ENCODE measurements at places on chromosomes 2 and 18. TPM values are rescaled to one million over a fixed set of nuclear protein-coding genes. Genes with fewer than 3 reads are reported as not detected.

EMILIN1 gene
- 1.9 TPM for total RNA-seq

DNA sequence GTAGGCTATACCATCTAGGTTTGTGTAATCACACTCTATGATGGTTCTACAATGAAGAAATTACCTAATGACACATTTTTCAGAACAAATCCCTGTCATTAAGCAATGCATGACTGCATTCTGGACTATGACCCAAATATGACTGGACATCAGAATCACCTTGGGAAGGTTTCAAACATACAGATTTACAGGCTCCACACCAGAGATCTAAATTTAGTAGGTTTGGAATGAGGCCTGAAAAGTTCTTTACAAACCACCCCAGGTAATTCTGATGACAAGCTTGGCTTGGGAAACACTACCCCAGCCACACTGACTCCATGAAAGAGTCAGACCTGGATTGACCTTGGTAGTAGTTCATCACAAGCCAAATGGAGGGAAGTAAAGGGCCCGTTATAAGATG, 52.2 kb upstream of the NFE2L2 start:
- no peak for ATAC-seq

IL37 gene
- total RNA-seq = not detected

GRCh38 chr2:113075030-113075429, 7.3 kb downstream of the IL1F10 start:
- no peak for ATAC-seq

GRCh38 chr18:26407736-26408601, 140.4 kb downstream of the KCTD1 start:
- no peak for ATAC-seq

DNA sequence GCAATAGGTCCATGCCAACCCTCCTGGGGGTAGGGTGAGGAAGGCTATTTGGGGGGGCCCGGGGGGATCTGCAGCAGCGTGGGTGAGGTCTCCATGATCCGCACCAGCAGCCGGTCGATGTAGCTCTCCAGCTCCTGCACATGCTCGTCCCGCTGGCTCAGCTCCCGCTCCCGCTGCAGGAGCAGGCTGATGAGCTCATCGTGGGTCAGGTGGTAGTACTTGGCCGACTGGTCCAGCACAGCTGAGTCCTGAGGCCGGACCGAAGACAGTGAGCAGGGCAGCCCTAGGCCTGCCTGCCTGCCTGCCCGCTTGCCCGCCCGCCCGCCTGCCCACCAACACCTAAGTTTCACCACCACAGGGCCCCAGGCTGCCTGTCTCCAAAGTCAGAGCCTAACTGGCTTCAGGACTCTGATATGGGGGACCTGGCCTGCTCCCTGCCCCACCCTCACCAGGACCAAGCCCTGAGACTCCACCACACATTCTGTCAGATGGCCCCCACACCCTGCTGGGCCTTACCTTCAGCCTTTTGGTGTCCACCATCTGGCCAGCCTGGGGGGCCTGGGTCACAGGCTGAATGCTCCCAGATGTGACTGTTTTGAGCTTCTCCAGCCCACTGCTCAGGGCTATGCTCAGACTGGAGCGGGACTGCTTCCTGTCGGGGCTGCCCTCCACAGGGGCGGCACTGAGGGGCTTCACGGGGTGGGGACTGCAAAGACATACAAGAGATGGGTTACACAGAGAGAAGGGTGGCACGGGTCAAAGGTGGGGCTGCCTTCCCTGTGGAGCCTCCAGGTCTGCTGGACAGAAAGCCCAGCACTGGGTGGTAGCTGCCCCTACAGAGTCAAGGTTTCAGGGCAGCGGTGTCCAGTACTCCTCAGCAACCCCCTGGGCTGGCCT, 4.2 kb upstream of the SFXN5 start:
- ATAC-seq = peak; percentile 27

DNA sequence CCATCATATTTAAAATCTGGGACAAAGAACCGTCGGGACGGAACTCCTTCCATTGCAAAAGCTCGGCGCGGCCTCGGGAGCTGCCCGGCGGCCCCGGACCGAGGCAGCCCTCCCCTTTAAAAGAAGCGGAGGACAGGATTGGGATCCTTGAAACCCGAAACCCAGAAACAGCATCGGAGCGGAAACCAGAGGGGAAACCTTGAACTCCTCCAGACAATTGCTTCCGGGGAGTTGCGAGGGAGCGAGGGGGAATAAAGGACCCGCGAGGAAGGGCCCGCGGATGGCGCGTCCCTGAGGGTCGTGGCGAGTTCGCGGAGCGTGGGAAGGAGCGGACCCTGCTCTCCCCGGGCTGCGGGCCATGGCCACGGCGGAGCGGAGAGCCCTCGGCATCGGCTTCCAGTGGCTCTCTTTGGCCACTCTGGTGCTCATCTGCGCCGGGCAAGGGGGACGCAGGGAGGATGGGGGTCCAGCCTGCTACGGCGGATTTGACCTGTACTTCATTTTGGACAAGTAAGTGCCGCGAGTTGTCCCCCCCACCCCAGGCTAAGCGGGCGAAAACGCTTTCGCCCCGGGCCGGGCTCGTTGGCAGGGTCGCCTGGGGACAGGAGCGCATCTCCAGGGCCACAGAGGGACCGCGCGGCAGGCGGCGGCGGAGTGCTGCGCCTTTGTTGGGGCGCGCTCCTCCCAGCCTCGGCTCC, at the start of gene ANTXR1:
ANTXR1 (plus strand) TSS at position 38 of the 698 bp plus-strand sequence; CDS start at position 359, 321 bp downstream.
- ATAC-seq = peak; percentile 88

DNA sequence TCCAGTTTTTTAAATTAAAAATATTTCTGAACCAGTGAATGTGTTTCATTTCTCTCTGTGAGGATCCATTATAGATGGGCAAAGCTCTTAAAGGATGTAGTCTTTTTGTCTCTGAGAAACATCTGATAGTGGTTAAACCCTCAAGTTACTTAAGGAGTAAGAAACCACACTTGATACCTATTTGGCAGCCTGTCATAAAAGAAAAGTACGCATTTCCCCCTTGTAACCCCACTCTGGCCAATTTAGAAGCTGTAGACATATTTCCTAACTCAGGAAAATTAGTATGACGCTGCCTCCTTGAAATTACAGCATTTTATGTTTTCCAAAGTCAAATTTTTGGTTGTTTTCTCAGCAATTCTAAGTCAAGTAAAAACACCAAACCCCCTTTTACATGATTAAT, 2.0 kb downstream of the STAT4 start:
- ATAC-seq = no peak

- no peak for ATAC-seq
Observed at GRCh38 chr2:32061430-32061829, 1.9 kb upstream of the SPAST start.

DNA sequence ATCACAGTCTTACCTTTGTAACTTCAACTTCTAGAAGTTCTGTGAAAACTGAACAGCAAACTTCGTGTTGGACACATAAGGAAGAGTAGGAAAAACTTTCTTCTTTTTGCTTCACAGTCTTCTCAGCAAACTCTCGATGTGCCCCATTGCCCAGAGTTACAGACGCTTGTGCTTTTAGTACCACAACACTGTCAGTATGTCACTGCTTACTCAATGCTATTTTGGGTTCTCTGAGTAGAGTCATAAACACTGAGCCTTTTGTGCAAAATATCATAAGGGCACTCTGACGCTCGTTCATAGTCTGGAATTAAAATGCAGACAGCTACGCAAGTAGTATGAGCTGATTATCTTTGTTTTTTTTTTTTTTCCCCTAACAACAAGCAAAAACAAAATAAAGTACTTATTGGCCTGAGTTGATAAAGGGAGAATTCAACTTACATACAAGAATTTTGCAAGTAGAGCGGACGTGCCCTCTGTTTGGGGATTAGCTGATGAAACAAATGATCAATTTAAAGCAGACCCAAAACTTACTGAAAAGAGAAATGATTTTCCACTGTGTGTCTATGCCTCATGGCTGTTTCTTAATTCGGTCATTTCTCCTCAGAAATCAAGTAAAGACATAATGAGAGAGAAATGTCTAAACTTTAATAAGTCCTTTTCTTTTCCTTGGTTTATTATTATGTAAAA, at the start of gene CDH19:
CDH19 (minus strand) TSS at position 150 of the 687 bp plus-strand sequence. CDS start 31,886 bp downstream, outside the sequence.
- ATAC-seq = no peak

DNA sequence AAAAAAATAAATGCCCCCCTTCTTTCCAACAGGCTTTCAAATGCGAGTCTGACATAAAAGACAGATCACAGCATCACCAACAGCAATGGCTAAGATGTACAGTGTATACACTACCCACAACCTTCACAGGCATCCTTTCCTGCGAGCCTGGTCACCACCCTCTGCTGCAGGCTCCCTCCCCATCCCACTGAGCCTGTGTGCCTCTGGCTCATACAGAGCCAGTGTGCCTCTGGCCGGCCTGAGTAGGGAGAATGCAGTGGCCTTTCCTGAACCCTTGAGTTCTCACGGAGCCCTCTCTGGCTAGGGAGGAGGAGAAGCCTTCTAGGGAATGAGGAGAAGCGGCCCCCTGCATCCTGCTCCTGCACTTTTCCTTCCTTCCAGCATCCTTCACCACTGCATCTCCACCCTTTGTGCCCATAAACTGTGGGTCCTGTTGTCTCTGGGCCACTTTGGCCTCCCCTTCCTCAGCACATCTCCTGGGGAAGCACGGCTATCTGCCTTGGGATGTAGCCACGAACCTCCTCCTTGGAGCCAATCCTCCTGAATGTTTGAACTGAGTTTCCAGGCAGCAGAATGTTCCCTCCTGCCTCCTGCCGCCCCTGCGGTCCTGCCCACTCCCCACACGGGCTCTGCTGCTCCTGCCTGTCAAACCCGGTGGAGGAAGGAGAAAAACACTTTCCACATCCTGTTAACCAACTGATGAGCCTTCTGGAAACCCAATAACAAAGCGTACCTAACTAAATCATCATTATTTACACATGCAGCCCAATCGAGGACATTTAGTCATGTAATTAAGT, 22.5 kb downstream of the GYPC start:
- no peak for ATAC-seq

DNA sequence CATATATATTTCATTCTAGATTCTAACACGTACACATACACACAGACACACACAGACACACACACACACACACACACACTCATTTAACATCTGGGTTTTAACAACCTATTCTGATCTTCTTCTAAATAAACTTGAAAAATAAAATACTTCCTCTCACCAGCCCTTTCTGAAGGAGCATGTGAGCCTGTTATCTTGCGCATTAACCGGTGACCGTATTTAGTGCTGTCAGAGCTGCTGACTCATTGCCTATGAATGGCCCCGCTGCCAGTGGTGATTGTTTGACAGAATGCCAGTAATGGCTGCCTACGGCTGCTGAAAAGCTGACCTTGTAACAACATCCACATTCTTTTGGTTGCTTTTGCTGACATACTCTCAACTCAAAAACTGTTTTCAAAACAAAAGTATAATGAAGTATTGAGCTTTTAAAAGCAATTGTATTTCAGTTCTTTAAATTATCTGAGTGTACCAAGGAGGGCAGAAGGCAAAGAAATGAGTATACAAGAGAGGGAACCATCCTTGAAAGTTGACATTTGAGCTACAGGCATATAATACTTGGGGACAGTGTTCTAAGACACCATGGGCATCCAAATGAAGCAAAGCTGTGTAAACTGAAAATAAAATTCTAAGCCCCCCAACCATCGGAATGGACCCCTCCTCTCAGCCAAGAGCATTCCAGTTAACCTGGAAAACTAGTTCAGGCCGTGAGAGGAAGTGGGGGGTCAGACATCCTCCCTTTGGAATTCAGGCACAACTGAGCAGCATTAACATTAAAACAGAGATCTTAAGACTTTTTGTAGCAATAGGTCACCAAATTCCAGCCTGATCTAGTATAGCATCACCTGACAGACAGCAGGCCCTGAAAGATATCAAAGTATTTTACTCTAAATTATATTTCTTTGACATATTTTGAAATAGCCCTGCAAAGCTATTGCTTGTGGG, 50.2 kb upstream of the DTNA start:
- peak; percentile 96 for ATAC-seq

GRCh38 chr2:172089005-172089504, 3.7 kb downstream of the DLX1 start:
- no peak for ATAC-seq

SERPINB4 gene
- 0.99 TPM for total RNA-seq

DNA sequence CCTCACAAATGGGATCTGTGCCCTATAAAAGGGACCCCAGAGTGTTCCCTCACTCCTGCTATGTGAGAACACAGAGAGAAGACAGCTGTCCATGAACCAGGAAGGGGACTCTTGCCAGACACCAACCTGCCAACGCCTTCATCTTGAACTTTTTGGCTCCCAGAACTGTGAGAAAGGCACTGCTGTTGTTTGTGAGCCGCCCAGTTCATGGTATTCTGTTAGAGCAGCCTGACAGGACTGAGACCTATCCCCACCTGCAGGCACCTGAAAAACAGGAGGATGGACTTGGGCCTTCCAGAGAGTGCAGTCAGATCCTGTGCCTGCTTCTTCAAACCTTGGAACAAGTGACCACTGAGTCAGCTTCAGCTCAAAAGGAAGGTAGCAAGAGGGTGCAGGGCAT, 51.4 kb downstream of the CRACDL start:
- no peak for ATAC-seq

GRP gene
- total RNA-seq = not detected

CNTNAP5 gene
- 12.6 TPM for total RNA-seq

EPHA4 gene
- 46.3 TPM for total RNA-seq

- no peak for ATAC-seq
Observed at GRCh38 chr2:71688530-71688929, 235.2 kb downstream of the DYSF start.

GRCh38 chr2:240215676-240216051, 75.2 kb upstream of the OTOS start:
- no peak for ATAC-seq

TET3 gene
- 10.9 TPM for total RNA-seq

DNA sequence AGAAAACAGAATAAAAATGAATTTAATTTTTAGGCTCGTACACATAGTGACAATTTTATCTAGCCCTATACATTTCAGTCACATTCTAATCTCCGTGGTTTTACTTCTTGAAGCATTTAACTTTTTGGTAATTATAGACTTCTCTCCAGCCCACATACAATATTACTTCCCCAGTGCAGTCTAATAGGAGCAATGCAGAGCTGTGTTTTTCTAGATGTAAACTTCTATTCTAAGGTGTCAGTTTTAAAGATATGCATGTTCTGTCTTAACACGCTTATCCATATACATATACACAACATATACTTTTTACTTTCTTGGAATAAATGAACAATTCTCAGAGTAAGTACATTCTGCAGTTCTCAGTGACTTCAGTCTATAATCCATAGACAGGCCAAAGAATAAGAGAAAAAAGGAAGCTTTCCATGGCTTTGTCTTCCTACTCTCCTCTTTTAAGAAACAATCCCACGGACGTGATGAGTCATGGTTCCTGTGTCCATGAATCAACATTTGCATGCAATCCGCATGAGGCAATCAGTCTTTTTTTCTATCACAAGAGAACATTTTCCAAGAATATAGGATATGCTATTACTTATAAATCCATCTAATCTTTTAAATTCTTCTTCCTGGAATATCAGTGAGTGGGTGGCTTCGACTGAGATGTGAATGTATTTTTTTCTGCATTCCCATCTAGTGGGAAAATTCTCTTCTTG, 42.8 kb downstream of the CCDC102B start:
- ATAC-seq = peak; percentile 72

DNA sequence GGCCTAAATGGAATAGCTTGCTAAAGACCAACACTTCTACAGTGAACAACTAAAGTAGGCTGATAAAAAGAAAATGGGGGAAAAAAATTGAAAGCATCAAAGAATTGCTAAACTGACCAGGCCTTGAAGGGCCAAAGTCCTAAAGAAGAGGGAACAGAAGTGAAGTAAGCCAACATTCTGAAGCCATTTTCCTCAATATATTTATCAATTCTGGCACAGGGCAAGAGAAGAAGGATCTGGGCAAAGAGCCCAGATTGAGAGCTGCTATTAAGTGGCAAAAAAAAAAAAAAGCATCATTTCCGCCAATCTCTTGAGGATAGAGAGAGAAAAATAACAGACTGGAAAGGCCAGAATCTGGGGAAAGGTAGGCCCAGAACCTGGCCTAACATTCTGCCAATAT, 25.7 kb downstream of the FANCL start:
- ATAC-seq = no peak
